ENCODE measurements at places on chromosomes 7 and 10.
A peak's percentile ranks its signal among the peaks of the same experiment; 100 is the strongest.

- no peak for DNase-seq
Measured at GRCh38 chr7:30069096-30069867, 41.1 kb downstream of the PLEKHA8 start.

- no peak for DNase-seq
Measured at GRCh38 chr7:92723943-92724342, 112.4 kb downstream of the CDK6 start.

- DNase-seq: peak; percentile 22
Measured at GRCh38 chr7:47724335-47724982, 142.5 kb upstream of the TNS3 start.

DNA sequence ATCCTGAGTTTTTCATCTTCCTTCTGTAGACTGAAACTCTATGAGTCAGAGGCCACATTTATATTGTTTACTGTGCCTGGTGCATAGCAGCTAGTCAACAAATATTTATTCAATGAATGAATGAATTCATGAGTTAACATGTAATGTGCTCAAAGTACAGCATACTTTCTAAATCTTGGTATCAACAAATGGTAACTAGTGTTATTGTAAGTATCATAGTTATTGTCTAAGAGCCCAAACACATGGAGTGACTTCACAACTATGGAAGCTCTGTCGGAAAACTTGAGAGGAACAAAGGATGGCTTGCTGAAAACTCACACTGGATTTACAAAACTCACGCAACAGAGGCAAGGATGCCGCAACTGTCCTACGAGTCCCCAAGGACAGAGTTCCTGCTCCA lies 35.9 kb downstream of the DENND2A start:
- no peak for DNase-seq

DNA sequence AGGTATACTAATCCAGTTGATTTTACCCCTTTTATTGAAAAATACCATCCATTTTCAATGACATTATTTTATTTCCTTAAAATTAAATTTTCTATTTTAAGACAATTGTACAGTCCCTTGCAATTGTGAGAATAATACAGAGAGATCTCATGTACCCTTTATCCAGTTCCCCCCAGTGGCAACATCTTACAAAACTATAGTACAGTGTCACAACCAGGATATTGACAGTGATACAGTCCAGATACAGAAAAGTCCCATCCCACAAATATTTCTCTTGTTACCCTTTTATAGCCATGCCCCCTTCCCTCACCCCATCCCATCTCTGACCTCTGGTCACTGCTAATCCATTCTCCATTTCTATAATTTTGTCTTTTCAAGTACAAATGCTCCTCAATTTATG lies 18.5 kb downstream of the ELFN1 start:
- no peak for DNase-seq

- DNase-seq: no peak
Measured at GRCh38 chr10:32976338-32976737, 18.3 kb upstream of the ITGB1 start.

GRCh38 chr7:260441-261281 lies 29.3 kb upstream of the FOXL3 start:
- DNase-seq: no peak

DNA sequence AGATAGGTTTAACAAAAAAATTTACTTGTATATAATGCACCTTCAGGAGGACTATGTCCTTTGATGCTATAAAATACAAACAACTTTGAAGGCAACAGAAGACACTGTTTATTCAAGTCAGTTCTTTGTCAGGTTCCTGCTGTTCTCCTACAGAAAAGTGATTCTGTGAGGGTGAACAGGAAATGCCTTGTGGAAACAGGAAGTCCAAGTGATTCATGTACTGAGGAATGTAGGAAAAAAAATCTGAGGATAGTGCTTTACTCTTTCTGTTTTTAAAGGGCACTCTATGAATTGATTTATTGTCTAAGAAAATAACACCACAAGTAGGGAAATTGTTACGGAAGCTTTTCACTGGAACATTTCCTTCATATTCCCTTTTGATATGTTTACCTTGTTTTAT lies 171.9 kb downstream of the HDAC9 start:
- no peak for DNase-seq

DNA sequence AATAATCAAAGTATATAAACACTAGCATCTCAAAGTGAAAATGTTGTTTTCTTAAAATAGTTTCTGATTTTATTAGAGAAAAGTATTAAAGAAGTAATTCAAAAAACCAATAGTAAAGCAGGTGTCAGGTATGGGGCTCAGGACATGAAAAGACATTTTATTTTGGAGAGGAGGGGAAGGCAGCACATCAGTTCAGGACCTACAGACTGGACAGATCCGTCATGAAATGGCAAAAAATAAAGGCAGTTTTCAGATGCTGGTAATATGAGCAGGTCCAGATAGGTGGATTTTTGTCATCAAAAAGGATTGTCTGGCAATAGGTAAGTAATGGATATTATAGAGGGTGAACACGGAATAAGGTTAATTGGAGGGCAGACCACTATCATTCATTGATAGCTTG lies 49.0 kb downstream of the GRM3 start:
- DNase-seq: no peak

GRCh38 chr10:14688606-14689005 lies 86.1 kb downstream of the FAM107B start:
- DNase-seq: no peak

DNA sequence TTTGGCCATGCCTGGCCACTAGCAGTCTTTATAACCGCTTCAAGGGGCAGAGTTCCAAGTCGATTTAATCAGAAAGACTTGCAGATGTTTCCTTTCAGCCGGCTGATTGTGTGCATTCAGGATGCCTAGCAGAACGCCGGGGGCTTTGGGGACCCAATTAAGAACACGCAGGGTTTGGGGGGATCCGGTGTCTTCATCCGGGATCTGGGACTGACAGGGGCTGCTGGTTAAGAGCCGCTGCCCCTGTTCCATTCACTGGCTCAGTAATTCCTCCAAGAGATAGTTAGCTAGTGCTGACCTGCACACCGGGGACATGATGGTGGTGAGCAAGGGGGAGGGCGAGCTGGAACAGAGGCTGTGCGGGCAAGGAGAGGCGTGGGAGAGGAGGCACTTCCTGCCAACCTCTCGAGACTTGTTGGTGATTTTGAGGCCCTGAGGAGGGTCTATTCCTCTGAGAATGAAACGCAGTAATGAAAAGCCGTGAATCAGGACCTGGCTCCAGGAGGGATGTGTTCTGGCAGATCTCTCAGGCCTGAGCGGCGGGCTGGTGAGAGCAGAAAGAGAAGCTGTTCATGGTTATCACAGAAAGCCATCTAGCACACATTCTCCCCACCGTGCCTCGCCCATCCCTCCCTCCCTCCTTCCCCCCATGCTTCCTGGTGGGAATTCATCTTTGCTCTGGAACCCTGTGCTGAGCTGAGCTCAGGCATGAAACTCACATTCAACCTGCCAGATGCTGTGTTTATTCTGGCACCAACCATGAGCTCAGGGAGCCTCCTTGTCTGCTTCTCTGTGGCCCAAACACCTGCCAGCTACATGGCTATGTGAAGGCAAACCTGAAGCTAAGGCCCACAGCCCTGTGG lies 152.0 kb downstream of the CCDC3 start:
- DNase-seq: no peak

- DNase-seq: no peak
Measured at GRCh38 chr7:138662076-138662990, 38.8 kb downstream of the SVOPL start.

GRCh38 chr7:137753067-137753466 lies 93.7 kb downstream of the DGKI start:
- DNase-seq: no peak

DNA sequence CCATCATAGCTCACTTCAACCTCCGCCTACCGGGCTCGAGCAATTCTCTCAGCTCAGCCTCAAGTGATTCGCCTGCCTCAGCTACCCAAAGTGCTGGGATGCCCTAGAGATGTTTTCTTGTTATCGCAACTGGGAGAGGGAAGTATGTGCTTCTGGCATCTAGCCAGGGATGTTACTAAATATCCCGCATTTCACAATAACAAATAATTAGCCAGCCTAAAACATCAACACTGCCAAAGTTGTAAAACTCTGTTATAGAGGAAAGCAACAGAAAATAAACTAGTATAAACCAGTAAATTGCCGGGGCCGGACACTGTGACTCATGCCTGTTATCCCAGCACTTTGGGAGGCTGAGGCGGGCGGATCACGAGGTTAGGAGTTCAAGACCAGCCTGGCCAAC lies 7.2 kb downstream of the INA start:
- no peak for DNase-seq

DNA sequence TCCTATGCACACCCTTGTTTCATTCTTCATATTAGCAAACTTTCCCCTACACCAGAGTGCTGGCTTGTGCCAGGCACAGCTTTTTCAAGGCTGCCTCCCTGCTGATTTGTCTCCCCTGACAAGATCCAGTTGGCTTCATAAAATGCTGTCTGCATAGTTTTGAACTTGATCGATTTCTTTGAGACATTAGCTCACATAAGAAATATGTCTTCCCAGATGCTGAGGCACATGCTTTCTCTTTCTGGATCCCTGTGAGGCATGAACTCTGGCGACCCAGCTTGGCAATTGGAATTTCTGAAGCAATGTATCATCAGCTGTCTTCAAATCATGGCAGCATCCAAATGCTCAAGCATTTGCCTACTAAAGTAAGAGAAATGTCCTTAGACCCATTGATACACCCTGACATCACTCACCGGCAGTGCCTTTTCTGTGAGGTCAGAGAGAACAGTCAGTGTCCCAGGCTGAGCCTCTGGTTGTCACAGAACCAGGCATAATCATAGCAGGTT lies 616.4 kb upstream of the GHITM start:
- no peak for DNase-seq

DNA sequence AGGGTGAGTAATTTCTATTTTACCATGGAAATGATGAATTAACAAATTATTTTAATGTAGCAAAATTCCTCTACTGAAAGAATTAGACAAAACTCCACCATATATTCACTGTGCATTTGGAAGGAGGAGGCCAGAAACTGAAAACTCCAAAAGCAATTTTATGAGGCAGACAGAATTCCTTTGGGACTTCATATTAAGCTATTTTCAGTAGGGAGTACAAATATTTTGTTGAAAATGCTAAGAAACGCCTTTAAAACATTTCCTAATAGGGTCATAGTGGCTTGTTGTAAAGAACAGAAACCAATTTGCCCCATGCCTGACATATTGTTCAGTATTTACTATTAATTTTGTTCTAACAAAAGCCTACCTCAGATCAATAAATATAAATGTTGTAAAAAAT lies 117.8 kb downstream of the TES start:
- DNase-seq: no peak

GRCh38 chr7:130890176-130891020 lies 156.4 kb upstream of the KLF14 start:
- no peak for DNase-seq

GRCh38 chr10:88522715-88523114 lies 60.4 kb downstream of the RNLS start:
- no peak for DNase-seq

- no peak for DNase-seq
Measured at GRCh38 chr7:108170251-108170650, 40.1 kb upstream of the LAMB4 start.

GRCh38 chr7:47477191-47478016 lies 104.5 kb downstream of the TNS3 start:
- no peak for DNase-seq

- DNase-seq: peak; percentile 31
Measured at GRCh38 chr7:70738151-70738885, 393.6 kb upstream of the GALNT17 start.

GRCh38 chr10:26448706-26449435 lies 10.7 kb downstream of the APBB1IP start:
- DNase-seq: no peak

GRCh38 chr10:28769091-28769604 lies 91.8 kb downstream of the BAMBI start:
- no peak for DNase-seq

DNA sequence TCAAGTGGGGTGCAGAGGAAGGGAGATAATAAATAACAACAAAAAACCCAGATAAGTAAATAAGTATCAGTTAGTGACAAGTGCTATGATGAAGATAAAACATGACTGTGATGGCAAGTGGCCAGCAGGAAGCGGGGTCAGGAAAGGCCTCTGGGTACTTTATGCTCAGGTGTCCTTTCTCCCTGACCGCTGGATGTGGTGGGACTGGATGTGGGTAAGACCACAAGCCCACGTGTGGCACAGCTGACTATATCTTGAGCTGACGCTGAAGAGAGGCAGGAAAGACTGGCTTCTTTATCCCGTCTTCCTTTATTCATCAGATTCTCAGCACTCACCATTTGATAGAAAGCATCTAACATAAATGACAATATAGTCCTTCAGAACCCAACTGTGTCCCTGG lies 87.8 kb downstream of the CREB5 start:
- no peak for DNase-seq

DNA sequence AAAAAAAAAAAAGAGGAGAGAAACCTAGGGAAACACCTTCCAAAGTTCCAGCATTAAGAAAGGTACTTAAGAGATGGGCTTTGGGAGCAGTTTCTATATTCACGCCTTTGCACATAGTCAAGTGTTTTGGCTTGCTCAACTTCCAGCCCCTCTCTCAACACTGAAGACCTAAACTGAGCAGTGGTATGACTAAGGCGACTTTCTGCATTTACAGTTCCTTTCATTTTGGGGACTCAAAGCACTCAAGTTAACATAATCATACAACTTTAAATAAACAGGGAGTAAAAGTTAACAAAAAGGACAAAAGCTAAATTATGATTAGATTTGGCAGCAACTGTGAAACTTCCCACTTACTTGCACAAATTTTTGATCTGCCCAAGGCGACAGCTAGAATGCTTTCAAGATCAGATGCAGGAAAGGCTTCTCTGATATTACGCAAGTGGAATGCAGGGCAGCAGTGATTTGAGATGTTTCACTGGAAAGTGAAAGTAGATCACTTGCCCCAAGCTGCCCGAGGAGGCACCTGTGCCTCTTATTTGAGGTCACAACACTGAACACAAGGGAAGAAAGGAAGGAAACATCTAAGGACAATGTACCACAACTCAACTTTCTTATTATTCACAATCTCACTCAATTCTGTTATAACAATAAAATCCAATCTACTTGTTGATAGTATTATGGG lies 199.5 kb downstream of the SKAP2 start:
- DNase-seq: no peak

- no peak for DNase-seq
Measured at GRCh38 chr7:135152442-135152841, 4.6 kb downstream of the TMEM140 start.

- no peak for DNase-seq
Measured at GRCh38 chr7:138837627-138838026, 39.6 kb upstream of the ATP6V0A4 start.

- no peak for DNase-seq
Measured at GRCh38 chr7:135186261-135186540, 15.7 kb upstream of the CYREN start.

DNA sequence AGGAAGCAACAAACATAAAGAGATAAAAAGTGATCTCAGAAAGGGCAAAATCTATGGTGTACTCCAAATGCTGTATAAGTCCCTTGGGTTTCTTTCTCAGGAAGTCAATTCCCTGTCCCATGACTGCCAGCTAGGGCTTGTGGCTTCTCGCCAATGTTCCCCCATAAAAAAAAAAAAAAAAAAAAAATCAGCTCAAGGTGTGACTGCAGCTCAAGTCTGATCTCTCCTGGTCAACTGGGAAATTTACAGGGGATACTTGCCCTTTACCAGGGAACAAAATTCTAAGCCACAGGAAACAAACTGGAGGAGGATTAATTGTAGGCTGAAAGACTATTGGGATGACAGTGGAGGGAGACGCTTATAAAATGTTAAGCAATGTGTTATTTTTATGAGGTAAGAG lies 76.0 kb downstream of the PCGF5 start:
- peak; percentile 34 for DNase-seq

GRCh38 chr10:65306201-65306600 lies 1619.6 kb upstream of the LRRTM3 start:
- DNase-seq: no peak

Measured in HEK293T (cell line).